Vagina (tissue), 2 donors: ENCODE measurements at places on chromosomes 16 and 17.

- no peak for DNase-seq
Observed at GRCh38 chr17:17087424-17088015, 45.3 kb downstream of the MPRIP start.

DNA sequence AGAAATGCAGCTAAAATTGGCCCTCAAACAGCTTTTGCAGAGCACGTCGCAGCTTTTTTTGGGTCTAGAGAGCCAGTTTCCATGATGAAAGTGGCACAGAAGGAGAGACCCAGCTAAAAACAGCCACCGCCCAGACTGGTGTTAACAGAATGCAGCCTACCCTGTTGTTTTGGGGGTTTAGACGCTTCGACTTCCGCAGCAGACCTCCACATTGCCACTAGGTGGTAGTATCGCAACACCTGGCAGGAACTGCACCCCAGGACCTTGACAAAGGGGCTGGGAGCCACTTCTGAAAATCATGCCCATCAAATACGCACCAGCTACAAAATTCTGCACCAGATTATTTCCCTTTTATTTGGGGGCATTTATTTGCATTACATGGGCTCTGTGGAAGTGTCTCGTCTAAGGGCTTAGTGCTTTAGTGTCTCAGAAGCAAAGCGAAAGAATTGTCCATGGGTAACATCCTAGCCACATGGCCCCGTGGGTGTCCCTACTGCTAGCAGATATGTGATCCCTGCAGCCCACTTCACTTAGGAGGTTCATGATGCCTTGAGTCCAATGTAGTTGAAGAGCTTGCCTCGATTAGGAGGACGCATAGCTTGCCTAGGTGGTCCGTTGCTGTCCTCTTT is 167.1 kb downstream of the HAPSTR1 start:
- no peak for DNase-seq

DNA sequence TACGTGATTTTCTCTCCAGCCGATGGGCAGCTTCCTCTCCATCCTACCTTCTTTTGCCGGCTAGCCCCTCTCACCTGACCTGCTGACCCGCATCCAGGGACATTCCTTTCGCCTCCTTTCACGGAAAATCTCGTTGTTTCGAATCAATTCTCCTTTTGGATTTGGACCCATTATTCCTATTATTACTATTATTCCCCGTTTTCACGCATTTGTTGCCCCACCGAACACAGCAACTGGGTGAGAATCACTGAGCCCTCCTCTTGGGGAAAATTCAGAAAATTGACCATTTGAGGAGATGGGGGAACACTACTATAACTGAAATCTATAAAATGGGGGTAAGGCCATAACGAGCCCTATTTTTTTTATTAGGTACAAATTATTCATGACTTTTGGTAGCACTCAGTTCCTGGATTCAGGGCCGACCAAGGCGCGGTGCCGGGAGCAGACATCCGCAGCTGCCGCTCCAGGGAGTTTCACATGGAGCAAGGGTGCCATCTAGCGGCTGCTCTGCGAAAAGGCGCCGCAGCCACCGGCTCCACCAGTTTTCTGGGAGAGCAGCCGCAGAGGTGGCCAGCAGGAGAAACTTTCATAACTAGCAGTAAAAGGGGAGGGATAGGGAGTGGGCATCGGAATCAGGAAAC is 3.3 kb upstream of the HOXB8 start:
- no peak for DNase-seq

GRCh38 chr17:2978116-2978515 is 85.3 kb downstream of the OR1D5 start:
- no peak for DNase-seq

DNA sequence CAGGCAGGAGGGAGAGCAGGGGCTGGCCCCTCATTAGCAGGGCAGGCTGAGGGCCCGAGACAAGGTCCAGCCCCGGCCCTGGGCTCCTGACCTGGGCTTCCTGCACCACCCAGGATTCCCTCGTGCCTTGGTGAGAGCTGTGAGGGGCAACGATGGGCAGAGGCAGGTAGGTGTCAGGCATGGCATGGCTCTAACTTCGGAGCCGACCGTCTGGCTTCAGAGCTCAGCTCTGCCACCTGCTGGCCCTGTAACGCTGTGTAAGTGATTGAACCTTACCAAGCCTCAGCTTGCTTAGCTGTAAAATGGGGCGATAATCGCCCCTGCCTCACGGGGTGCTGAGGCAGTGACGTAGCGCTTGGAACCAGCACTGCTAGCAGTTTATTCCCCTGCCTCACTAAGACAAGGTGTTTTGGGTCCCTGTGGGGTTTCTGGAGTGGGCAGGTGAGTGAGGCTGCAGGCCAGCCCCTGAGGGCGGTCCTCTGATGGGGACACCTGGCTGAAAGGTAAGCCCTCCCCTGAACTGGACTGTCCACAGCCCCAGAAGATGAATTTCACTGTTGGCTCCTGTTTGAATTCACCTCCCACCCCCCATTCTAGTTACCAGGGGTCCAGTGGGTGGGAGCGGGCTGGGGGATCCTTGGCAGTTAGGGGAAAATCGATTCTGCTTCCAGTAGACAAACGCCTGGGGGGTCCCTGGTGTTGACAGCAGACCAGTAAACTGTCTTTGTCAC is 184.8 kb upstream of the GSE1 start:
- DNase-seq = no peak

DNA sequence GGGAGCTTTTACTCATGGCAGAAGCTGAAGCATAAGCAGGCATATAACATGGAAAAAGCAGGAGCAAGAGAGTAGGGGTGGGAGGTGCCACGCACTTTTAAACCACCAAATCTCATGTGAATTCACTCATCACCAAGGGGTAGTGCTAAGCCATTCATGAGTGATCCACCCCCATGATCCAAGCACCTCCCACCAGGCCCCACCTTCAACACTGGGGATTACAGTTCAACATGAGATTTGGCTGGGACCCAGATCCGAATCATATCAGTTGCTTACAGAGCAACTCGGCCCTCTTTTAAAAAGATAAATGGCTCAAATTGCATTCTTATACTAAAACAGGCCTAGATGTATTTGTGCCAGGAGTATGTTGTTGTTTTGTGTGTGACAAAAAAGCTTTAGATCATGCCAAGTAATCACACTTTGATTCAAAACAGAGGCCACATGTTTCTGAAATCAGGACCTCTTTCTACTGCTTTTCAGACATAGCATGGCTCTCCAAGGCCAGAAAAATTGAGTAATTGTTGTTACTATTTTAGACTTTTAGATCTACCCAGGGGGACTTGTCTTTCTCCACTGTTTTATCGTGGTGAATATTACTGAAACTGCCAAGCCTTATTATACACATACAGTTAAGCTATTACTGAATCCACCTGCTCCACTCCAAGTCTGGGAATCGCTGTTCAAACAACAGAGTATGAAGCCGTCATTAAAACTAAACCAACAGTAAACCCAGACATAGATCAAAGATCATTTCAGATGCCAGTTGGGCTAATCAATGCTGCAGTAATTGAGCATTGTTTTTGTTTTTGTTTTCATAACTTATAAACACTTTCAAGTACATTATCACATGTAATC is 163.3 kb downstream of the KCNJ2 start:
- no peak for DNase-seq

DNA sequence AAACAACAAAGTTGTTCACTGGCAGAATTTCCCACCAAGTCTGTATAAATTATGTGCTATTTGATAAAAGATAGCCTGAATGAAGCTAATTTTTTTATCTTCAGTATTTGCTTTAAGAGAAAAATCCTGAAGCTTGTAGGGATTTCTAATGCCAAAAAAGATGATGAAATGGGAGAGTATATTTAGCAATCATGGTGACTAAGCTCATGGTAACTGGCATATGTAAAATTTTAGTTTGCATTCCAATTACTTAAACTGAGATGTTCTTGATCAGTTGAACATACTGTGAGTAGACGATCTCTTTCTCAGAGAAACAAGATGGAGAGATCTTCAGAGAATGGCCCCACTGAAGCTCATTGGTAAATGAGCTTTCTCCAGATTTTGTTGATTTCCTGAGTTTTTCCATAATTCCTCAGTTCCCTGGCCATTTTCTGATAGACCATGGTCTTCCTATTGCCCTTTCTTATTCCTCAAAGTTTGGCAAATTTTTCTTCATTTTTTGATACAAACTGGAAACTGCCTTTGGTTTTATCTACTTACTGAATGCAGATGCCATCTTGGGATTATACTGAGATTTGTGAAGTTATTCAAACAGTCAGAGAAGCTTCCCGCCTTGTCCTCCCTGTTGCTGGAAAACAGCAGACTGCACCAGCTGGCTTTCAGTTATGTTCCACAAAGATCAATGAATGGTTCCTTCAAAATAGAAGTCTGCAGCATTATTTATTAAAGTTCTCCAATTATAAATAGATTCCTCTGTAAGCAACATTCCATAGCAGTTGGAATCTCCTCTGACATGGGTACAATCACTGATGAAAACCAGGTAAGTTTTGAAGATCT is 68.3 kb upstream of the ALOX12 start:
- no peak for DNase-seq

GRCh38 chr17:49946964-49947584 is 21.9 kb upstream of the DLX4 start:
- DNase-seq = no peak

DNA sequence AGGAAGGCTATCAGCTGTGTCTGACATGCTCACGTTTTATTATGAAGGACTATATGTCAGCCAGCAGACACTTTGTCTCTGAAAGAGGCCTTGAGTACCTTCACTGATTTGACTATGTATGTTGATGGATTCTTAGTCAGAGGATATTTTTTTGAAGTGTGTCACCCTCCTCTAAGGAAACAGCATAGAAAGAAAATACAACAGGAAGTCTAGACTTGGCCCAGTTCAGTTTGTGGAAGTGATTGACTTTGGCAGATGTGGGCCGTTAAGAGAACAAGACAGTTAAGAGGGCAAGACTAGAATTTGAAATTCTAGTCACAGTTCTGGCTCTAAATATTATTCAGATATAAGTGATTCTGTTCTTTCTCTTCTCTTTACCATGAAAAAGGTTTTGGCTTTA is 471.5 kb downstream of the CDH8 start:
- no peak for DNase-seq

DNA sequence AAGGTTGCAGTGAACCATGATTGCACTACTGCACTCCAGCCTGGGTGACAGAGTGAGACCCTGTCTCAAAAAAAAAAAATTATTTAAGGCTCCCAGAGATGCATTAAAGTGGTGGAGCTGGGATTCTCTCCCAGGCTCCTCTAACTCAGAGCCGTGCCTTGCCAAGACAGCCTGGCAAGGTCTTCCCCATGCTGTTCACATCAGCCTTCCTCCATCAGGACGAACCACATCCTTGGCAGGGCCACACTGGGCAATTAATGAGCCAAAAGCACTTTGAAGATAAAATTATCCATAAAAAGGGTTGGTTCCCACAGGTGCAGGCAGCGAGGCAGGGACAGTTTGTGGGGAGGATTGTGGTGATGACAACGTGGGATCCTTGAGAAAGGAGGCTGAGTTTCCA is 19.8 kb upstream of the BBS2 start:
- DNase-seq = no peak

DNA sequence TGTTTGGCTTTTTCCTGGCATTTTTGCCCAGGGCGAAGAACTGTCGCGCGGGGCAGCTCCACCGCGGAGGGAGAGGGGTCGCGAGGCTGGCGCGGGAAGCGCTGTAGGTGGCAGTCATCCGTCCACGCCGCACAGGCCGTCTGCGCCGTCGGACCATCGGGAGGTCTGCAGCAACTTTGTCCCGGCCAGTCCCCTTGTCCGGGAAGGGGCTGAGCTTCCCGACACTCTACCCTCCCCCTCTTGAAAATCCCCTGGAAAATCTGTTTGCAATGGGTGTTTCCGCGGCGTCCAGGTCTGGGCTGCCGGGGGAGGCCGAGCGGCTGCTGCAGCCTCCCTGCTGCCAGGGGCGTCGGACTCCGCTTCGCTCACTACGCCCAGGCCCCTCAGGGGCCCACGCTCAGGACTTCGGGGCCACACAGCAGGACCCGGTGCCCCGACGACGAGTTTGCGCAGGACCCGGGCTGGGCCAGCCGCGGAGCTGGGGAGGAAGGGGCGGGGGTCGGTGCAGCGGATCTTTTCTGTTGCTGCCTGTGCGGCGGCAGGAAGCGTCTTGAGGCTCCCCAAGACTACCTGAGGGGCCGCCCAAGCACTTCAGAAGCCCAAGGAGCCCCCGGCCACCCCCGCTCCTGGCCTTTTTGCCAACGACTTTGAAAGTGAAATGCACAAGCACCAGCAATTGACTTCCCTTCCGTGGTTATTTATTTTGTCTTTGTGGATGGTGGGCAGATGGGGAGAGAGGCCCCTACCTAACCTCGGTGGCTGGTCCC is 2.3 kb upstream of the CBX4 start:
- no peak for DNase-seq

GRCh38 chr16:2040787-2041522 is 6.7 kb downstream of the NTHL1 start:
- DNase-seq = no peak

- DNase-seq = no peak
Observed at GRCh38 chr16:24540602-24541210, 1.3 kb downstream of the RBBP6 start.

DNA sequence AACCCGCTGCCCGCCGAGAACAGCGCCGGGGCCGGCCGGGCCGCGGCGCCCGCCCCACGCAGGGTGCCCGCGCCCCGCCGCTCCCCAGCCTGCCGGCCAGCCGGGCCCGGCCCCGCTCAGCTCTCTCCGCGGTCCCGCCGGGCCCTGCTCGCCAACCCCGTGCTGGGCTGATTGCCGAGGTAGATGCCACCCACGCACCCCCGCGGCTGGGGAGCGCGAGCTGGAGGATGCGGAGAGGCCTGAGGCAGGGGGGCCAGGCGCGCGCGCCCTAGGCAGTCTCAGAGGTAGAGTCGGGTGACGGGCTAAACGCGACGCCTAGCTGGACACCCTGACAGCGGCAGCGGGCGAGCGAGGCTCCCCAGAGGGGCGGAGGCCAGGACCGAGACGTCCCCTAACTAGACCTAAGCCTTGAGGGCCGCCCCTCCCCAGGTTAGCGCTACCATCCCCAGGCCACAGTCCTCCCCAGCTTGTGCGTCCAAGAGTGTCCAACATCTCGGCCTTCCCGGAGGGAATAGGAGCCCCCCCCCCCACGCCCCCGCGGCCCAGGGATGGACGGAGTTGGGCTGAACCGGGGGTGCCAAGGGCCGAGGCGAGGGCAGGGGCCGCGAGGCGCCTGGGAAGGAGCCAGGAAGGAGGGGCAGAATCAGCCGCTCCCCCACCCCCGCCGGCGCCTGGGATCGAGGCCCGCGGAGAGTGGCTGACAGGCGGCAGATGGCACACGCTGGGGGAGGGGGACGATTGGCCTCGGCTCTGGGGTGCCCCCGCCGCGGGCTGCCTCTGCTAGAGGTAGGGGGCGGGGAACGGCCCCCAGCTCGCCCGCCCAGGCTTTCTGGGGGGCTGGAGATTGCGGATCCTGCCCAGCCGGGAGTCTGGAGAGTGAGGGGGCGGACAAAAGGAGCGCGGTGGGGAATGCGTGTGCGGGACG is 2.5 kb upstream of the ZNF423 start:
- DNase-seq = no peak

- no peak for DNase-seq
Observed at GRCh38 chr16:19601083-19601976, 45.8 kb downstream of the VPS35L start.
